ENCODE measurements at places on chromosomes 16 and 17. TPM values are rescaled to one million over a fixed set of nuclear protein-coding genes. Genes with fewer than 3 reads are reported as not detected.

LPCAT2 gene
- total RNA-seq, result 35.8 TPM

DNA sequence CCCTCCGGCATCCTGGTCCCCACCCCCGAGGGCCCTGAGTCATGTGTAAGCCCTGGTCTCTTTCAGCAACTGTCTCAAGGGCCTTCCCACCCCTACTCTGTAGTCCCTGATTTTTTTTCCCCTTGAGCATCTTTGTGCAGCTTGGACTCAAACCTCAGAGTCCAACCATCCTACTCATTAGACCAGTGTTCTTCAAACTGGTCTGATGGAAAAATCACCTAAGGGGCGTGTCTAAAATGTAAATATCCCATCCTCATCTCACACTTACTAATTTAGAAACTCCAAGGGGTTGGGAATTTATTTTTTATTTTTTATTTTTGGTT lies 624 bp downstream of the G6PC3 start:
- no peak for DNase-seq

PPM1E gene
- total RNA-seq, result 0.30 TPM

EFCAB5 gene
- total RNA-seq, result 1.8 TPM

DNA sequence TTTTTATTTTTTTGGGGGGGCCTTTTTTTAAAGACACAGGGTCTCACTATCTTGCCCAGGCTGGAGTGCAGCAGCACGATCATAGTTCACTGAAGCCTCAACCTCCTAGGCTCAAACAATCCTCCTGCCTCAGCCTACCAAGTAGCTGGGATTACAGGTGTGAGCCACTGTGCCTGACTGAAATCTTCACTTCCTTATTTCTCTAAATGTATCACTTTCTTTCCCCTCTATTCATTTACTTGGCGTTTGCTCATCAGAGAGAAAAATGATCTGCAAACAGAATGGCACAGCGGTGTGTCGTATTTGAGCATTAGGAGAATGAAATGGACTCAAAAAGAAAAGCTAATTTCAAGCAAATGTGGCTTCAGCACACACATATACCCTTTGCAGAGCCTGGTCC lies 44.3 kb upstream of the CDH5 start:
- DNase-seq, result no peak

- peak; percentile 74 for DNase-seq
Observed at GRCh38 chr16:23182679-23183542, at the start of gene SCNN1G. TSS of gene SCNN1G (plus strand) at chr16:23182745. CDS start at chr16:23186272, 3,527 bp downstream.

DNA sequence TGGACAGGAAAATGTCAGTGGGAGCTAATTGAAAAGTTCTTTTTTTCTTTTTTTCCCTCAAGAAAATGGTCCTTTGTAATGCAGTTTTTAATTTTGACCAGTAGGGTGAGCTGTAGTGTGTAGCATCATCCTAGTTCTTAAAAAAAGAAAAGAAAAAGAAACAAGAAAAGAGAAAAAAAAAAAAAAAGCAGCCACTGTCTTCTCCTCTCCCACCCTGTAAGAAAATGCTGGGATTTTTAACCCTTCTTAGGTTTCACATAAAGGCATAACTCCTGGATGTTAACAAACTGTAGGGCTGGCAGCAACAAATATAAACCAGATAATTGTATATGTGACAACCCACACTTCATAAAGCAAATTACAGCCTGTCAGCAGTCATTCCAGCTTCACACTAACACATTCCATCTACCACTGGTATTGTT lies 78.1 kb downstream of the SKAP1 start:
- DNase-seq, result no peak

DNA sequence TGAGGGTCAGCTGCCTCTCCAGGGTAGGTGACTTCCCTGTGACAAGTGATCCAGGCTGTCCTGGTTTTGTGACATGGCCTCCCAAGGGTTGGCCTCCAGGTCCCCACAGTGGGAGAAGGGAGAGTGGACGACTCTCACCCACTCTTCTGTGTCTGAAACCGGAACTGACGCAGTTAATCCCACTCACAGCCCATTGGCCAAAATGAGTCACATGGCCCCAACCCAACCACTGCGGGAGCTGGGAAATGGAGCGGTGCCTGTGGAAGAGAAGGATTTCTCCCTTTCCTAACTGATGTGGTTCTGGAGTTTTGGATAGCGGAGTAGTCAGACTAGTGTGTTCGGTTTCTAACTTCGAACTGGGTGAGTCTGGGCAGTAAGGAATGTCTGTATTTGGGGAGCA lies 79.4 kb downstream of the ABCC6 start:
- no peak for DNase-seq

- DNase-seq, result no peak
Observed at GRCh38 chr16:5604770-5605169, 507.2 kb upstream of the EEF2KMT start.

Data from lower lobe of right lung (tissue), 2 donors.